HTR-8/SVneo (cell line): ENCODE measurements at places on chromosomes 3 and 15.

GRCh38 chr3:112793326-112794081, 53.2 kb downstream of the CD200R1L start:
- DNase-seq, result no peak

GRCh38 chr3:44529927-44530326, 25.1 kb upstream of the ZKSCAN7 start:
- no peak for DNase-seq

DNA sequence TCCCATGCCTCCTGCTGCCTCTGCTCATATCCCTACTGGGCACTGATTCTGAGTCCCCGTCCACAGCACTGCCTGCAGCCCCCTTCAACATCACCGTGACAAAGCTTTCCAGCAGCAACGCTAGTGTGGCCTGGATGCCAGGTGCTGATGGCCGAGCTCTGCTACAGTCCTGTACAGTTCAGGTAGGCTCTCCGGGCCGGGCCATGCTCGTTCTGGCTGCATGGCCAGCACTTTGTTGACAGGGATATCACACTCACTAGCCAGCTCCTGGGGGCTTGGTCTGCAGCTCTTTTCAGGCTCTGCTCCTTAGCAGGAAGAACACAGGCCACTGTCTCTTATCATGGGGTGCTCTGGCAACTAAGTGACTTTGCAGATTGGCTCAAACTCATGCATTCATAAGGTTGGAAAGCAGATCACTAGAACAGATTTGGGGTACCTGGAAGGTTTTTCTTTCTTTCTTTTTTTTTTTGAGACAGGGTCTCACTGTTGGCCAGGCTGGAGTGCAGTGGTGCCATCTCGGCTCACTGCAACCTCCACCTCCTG, 6.0 kb downstream of the TYRO3 start:
- DNase-seq, result no peak

DNA sequence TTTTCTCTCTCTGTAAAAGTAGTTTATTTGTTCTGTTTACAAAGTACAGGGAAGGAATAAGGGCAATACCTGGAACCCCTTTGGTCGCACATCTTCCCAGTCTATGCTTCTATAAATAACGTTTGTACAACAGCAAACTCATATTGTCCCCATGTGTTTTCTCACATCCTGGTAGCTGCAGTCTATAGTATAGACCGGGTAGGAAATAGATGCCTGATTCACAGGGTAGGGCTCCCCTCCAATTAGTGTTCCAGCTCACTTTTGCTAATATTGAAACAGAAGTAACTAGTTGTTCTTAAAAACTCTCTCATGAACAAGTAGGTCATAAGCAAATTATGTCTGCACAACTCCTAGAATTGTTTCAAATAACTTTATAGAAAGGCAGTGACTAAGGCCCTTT, 17.7 kb downstream of the ATG7 start:
- DNase-seq, result no peak

DNA sequence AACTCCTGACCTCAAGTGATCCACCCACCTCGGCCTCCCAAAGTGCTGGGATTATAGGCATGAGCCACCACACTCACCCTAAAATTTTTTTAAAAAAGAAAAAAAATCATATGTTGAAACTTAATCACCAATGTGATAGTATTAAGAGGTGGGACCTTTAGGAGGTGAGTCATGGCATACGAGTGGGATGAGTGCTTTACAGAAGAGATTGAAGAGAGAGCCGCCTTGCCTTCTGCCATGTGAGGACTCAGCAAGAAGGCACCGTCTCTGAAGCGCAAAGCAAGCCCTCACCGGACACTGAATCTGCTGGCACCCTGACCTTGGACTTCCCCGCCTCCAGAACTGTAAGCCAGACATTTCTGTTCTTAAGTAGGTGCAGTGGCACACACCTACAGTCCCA, 5.5 kb downstream of the ARPIN start:
- DNase-seq, result no peak

DNA sequence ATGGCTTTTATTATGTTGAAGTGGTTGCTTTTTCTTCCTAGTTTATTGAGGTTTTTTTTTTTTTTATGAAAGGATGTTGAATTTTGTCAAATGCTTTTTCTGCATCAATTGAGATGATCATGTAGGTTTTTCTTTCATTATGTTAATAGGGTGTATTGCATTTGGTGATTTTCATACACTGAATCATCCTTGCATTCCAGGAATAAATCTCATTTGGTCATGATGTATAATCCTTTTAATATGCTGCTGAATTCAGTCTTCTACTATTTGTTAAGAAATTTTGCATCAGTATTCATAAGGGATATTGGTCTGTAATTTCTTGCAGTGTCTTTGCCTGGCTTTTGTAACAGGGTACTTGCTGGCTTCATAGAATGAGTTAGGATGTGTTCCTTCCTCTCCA, 11.5 kb upstream of the CLRN1 start:
- DNase-seq, result no peak

- DNase-seq, result no peak
Observed at GRCh38 chr3:147157631-147158030, 248.7 kb downstream of the ZIC4 start.

GRCh38 chr3:53744351-53744750, 101.9 kb downstream of the CHDH start:
- DNase-seq, result no peak

DNA sequence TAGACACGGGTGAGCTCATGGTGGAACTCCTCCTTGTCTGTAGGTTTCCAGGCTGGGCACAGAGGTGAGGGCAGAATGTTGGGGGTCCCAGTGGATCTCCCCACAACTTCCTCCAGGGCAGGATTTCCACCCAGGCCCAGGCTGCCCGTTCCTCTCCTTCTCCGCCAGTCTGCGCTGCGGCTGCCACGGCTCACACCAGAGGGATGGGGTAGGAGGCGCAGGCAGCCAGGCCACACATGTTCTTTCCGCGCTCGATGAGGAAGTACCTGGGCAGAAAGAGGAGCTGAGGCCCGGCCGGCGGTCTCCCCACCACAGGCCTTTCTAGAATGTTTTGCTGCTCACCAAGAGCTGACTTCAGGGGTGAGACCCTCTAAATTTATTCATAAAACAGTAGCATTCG, 22.9 kb downstream of the CTSH start:
- no peak for DNase-seq

- no peak for DNase-seq
Observed at GRCh38 chr15:71128939-71129562, 13.8 kb downstream of the THSD4 start.

DNA sequence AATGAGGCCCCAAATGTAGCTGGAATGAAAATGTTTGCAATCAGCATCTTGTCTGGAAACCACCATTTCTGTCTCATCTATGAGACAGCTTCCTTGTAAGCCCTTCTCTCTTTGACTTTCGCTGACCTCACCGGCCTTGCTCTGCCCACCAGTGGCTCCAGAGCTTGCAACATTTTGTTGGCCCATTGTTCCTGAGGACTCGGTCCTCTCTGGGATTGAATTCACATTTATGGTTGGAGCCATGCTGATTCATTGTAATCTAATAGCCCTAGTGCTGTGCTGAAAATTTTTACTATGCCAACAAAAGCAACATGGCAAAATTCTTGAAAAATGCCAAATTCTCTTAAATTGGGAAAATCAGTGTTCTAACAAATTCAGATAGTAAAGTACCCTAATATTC, 37.2 kb downstream of the ABHD5 start:
- DNase-seq, result no peak

DNA sequence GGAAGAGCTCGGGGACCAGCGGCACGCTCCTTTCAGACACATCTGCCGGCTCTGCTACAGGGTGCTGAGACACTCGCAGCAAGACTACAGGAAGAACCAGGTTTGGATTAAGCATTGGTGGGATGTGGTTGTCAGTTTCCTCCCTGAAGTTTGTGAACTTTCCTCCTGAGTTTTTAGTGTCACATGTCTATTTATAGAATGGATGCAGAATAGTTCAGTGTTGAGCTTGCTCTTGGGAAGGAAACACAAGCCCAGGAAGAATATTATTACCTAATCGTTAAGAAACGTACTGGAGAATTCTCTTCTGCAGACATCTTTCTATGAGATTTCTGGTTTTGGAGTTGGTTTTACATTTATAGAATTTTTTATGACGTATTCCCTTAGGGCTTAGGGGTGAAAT, 172.0 kb downstream of the ITPR1 start:
- DNase-seq, result no peak

DNA sequence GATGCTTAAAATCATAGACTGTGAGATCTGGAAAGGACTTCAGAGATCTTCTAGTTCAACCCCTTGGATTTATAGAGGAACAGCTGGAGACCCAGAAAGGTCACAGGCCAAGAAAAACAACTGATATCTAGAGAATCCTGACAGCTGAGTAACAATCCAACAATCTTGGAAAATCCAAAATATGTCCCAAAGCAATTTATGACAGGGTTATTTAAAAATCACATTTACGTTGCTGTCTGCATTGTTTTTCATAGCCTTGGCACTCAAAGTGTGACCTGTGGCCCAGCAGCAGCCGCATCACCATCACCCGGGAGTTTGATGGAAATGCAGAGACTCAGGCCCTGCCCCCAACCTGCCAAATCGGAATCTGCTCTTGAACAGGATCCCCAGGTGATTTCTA, 78.8 kb downstream of the FBN1 start:
- DNase-seq, result no peak

DNA sequence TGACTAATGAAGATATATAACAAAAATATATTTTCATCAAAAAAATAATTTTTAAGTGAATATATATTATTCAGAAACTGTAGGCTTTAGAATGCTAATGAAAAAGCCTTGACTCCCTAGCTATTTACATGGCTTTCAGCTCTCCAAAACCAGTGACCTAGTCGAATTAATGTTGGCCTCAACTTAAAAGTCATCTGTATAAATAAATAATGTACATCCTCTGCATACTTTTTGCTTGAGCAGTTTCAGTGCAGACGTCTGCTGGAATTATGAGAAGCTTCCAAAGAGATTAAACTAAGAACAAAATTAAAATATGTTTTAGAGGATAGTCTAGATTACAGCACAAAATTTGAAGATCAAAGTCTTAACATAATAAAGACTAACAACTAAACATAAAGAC, 520.4 kb upstream of the ALCAM start:
- DNase-seq, result no peak

- DNase-seq, result peak; percentile 62
Observed at GRCh38 chr15:101358895-101359294, 63.8 kb upstream of the SNRPA1 start.

DNA sequence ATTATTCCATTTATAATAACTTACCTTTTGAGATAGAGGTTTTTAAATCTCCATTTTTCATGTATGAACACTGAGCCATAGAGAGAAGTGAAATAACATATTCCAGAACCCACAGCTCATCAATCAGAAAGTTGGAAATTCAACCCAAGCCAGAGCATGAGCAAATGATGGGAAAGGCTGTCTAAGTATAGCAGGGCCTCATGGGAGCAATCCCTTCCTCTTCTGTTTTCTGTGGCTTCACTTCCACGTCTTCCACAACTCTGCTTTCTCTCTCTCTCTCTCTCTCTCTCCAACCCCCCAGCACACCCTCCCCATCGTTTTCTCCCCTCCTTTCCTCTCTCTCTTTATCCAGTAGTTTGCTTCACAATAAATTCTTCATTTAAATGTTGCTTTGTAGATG, 14.8 kb upstream of the IL1RAP start:
- DNase-seq, result no peak

- no peak for DNase-seq
Observed at GRCh38 chr3:135907422-135908165, 57.9 kb upstream of the PPP2R3A start.

DNA sequence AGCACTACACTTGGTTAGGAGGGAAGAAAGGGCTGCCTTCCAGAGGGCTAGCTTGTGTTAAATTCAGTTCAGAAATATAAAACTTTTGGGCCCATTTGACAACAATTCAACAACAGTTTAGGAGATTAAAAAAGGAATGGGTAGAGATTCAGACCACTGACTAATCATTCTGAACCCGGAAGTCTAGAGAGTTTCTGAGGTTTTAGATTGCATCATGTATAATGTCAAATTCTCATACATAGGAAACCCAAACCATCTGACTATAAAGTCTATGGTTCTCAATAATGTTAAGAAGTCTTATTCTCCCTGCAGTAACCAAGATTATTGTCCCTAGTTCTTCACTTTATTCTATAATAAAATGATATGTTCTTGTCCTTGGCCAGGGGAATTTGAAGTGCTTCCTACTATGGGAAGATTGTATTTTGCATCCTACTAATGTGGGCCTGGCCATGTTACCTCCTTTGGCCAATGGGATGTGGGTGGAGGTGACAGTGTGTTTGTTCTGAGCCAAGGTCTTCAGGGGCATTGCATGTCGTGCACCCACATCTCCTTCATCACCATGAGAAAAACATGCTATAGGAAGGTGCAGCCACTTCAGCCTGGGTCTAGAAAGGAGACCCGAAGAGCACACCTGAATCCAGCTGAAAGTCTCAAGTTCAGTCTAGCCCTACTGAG, 66.4 kb upstream of the CCNL1 start:
- DNase-seq, result no peak

GRCh38 chr15:25667829-25668228, 195.3 kb downstream of the ATP10A start:
- DNase-seq, result no peak

GRCh38 chr3:106398891-106399600, 530.2 kb upstream of the CBLB start:
- DNase-seq, result no peak

DNA sequence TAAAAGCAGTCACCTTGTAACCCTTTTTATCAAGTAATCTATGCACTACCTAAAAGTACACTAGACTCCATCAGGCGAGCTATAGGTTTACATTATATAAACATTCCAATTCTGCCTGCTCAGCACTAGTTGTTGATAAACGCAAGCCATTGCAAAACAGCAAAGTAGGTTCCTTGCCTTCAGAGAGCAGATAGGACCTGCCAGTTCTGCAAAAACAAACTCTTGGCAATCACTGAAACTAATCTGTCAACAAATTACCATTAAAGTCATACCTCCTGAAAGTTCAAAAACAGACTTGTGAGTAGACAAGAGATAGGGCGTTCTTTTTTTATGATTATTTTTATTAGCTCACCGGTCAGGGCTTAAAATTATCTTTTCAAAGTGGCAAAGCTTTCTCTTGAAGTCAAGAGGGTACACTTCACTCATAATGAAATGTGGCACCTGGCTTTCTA, 392.5 kb downstream of the FOXP1 start:
- no peak for DNase-seq

- DNase-seq, result no peak
Observed at GRCh38 chr15:99632521-99632920, 66.7 kb downstream of the MEF2A start.

GRCh38 chr3:15460891-15461531, 33.6 kb downstream of the EAF1 start:
- peak; percentile 10 for DNase-seq

DNA sequence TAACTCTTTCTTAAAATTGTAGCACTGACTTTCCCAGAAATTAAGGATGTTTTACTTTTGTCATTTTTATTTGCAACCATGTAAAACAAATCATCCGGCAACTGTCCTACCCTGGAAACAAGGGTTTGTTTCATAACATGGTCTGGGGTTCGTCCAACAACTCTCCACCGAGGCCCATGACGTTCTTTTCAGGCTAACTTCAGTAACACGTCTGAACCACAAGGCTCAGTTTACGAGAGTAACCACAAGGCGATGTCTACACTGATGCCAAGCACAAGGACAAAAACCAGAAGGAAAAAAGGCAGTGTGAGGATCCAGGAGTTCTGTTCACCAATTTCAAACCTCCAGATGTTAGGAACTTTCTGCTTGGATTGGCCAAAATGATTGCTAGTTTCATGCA, 546.1 kb downstream of the NTRK3 start:
- no peak for DNase-seq
